NCI-H1105 (cell line): ENCODE measurements at places on chromosomes 1 and 21.
A peak's percentile ranks its signal among the peaks of the same experiment; 100 is the strongest.

GRCh38 chr1:171590022-171590421, 32.0 kb upstream of the MYOCOS start:
- no peak for DNase-seq

DNA sequence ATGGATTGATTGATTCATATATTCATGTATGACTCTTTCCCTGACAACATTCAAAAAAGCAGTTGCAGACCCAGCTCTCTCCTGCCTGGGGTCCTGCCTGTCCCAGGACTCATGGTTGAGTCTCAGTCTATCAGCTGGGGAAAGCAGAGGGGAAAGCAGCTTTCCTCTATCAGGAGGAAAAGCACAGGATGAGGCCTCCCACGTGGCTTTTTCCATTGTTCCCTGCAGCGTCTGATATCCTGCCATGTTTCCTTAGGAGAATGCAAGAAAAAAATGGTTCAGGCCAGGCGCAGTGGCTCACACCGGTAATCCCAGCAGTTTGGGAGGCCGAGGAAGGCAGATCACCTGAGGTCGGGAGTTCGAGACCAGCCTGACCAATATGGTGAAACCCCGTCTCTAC, 133.0 kb upstream of the VAMP3 start:
- DNase-seq: no peak

GRCh38 chr1:180101411-180101810, 53.3 kb upstream of the QSOX1 start:
- no peak for DNase-seq

GRCh38 chr1:88462488-88463261, 221.4 kb upstream of the PKN2 start:
- peak; percentile 63 for DNase-seq

- no peak for DNase-seq
Observed at GRCh38 chr1:158257888-158258287, 3.7 kb downstream of the CD1A start.

- DNase-seq: no peak
Observed at GRCh38 chr1:25847929-25848328, 11.3 kb downstream of the AUNIP start.

DNA sequence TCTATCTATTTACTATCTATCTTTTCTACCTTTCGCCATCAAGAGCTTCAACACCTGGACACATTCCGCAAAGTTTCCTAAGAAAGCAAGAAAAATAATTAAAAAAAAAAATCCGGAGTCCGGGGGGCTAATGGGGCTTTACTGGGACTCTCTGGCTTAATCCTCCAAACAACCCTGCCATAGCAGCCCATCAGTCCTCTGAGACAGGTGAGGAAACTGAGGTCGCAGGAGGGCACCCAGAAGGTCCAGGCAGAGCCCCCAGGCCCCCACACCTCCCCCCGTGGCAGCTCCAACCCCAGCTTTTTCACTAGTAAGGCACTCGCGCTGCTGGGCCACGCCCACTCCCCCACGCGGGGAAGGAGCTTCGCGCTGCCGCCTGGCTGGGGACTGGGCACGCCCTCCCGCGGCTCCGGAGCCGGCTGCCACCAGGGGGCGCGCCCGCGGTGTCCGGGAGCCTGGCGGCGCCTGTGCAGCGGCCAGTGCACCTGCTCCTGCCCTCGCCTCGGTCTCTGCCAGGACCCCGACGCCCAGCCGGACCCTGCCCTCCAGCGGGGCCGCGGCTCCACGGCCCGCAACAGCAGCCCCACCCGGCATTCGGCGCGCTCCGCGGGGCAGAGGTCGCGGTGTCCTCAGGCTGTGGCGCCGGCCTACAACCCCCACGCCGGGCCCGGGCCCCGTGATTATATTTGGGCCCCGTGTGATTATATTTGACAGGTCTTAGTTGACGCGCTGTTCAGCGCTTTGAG, 54.1 kb upstream of the SAMD11 start:
- DNase-seq: no peak

GRCh38 chr1:64962441-64962840, 3.9 kb downstream of the JAK1 start:
- no peak for DNase-seq

DNA sequence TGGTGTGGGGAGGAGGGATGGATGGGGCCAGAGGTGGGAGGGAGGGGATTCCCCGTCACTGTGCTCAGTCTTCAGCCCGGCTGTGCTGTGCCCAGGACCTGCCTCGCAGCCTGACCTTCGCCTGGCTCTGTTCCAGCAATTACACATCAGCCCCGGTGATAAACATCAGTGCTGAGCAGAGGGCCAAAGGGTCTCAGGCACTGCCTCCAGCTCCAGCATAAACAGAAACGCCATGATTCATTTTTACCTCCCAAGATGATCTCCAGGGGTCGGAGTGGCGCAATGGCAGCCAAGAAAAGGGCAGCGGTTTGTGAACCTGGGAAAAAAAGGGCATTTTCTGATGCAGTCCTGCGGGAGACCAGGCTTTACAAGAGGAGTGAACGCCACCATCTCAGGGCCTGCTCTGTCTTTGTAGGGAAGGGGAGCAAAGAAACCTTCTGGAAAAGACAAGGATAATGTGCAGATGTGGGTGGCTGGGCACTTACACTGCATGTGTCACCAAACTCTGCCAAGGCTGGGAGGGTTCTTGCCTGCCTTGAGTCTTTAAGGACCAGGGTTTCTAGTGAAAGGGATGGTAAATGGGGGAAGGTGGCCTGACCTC, 28.1 kb downstream of the SHISA4 start:
- peak; percentile 50 for DNase-seq

- no peak for DNase-seq
Observed at GRCh38 chr1:173122344-173122935, 71.7 kb upstream of the TNFSF18 start.
